Activated naive CD8-positive, alpha-beta T cell treated with anti-CD3 and anti-CD28 coated beads for 36 hours (primary cell): ENCODE measurements at places on chromosomes 2 and 18.
A peak's percentile ranks its signal among the peaks of the same experiment; 100 is the strongest.

DNA sequence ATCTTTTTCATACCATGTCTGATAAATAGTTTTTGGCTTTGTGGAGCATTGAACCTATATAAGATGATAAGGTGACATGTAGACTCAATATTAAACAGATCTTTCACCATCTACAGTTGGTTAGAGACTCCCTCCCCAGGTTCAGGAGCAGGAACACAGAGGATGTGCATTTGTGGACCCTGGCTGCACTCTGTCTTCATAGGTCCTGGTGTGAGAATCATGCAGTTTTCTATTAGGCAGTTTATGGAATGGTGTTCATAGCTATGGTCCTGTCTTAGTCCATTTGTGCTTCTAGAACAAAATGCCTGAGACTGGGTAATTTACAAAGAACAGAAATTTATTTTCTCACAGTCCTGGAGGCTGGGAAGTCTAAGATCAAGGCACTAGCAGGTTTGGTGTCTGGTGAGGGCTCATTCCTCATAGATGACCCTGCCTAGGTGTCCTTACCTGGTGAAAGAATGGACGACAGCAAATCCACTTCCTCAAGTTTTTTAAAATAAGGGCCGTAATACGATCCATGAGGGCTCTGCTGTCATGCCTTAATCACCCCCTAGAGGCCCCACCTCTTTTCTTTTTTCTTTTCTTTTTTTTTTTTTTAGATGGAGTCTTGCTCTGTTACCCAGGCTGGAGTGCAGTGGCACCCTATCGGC is 35.3 kb upstream of the FAM98A start:
- no peak for DNase-seq

DNA sequence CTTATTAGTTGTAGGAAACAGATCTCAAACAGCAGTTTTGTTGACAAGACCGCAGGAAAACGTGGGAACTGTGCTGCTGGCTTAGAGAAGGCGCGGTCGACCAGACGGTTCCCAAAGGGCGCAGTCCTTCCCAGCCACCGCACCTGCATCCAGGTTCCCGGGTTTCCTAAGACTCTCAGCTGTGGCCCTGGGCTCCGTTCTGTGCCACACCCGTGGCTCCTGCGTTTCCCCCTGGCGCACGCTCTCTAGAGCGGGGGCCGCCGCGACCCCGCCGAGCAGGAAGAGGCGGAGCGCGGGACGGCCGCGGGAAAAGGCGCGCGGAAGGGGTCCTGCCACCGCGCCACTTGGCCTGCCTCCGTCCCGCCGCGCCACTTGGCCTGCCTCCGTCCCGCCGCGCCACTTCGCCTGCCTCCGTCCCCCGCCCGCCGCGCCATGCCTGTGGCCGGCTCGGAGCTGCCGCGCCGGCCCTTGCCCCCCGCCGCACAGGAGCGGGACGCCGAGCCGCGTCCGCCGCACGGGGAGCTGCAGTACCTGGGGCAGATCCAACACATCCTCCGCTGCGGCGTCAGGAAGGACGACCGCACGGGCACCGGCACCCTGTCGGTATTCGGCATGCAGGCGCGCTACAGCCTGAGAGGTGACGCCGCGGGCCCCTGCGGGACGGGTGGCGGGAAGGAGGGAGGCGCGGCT is at the start of gene TYMS:
TSS of gene TYMS (plus strand) at position 343 of the 690 bp plus-strand sequence. CDS start at position 433, 90 bp downstream.
- peak; percentile 75 for DNase-seq

DNA sequence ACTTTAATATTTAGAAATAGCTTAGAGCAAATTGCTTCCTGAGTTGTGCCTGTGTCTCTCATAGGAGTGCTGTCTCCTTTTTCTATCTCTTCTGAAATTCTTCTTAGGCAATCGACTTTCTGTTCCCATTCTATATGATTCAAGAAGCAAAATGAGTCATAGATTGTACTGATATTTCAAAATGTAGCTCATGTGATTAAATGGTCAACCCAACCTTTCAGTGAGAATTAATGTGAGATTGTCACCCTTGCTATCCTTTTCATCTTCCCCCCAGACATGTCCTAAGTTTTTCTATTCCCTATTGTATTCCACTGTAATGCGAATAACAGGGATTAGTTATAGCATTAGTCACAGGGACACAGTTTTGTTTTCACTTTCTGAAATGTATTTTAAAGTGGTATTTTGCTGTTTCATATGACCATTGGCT is 413.6 kb downstream of the THSD7B start:
- DNase-seq, result no peak

GRCh38 chr18:13220361-13220991 is 1.9 kb downstream of the LDLRAD4 start:
- DNase-seq, result no peak

GRCh38 chr2:35978218-35978617 is 377.4 kb upstream of the CRIM1 start:
- no peak for DNase-seq

DNA sequence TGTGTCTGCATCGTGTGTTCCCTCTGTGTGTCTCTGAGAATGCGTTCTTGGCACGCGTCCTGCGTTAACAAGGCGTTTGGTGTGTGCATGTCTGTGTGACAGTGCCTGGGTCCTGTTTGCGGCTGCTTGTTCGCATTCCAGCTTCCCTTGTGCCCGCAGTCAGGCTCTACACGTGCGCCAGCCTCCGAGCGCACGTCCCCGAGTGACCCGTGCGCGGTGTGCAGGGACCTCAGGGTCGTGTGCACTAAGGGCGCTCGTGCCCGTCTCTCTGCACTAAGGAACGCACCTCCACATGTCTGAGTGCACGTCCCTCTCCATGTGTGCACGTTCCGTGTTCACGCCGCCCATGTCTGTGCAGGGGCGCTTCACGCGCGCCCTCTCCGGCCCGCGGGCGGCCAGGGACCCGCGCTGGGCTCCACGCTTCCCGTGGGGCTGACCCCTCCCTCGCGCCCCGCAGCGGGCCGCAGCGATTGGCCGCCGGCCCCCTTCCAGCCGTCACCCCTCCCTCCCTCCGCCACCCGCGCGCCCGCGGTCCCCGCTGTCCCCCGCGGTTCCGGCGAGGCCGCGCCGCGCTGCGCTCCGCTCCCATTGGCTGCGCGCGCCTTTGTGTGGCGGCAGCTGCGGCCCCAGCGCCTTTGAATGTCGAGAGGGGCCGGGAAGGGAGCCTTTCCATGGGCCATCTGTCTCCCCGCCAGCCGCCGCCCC is 229.4 kb downstream of the HAUS1 start:
- peak; percentile 47 for DNase-seq

DNA sequence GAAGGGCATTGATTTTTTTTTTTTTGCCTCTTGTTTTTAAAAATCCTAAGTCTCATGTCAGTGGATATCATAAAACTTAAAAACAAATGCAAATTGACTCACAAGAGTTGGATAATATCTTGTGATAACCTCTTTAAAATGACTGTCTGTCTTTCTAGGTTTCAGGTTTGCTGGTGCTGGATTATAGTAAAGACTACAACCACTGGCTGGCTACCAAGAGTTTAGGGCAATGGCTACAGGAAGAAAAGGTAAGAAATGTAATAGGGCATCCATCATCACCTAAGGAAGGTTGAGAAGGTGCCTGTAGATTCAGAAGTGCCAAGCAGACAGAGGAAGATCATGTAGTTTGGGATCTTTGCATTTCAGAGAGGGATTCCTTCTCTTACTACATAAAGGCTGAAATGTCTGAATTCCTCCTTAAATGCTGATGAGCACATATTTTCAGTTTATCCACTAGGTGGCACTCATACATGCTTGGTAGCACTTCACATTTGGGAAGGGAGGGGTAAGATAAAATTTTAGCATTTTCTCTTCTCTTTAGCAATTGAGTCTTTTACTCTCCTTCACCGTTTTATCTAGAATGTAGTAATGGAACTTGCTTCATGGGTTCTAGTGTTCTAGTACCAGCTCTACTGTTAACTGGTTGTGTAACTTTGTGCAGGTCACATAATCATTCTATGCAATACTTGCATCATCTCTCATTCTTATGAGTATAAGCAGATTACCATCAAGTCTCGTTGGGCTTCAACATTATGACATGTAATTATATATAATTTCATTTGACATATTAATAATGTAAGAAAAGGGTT is 21.1 kb downstream of the CPS1 start:
- no peak for DNase-seq

- no peak for DNase-seq
Measured at GRCh38 chr2:196802401-196802800, 2.9 kb upstream of the GTF3C3 start.

GRCh38 chr2:230441227-230441897 is 25.4 kb downstream of the SP100 start:
- peak; percentile 60 for DNase-seq

GRCh38 chr2:135047300-135047699 is at the start of gene MAP3K19:
Gene MAP3K19, minus strand, starts transcription at chr2:135047447. Its CDS starts 22,800 bp downstream, at chr2:135024647.
- no peak for DNase-seq

GRCh38 chr2:135510577-135510976 is 20.4 kb downstream of the ZRANB3 start:
- no peak for DNase-seq

- no peak for DNase-seq
Measured at GRCh38 chr2:41989501-41990180, 58.2 kb upstream of the PKDCC start.

DNA sequence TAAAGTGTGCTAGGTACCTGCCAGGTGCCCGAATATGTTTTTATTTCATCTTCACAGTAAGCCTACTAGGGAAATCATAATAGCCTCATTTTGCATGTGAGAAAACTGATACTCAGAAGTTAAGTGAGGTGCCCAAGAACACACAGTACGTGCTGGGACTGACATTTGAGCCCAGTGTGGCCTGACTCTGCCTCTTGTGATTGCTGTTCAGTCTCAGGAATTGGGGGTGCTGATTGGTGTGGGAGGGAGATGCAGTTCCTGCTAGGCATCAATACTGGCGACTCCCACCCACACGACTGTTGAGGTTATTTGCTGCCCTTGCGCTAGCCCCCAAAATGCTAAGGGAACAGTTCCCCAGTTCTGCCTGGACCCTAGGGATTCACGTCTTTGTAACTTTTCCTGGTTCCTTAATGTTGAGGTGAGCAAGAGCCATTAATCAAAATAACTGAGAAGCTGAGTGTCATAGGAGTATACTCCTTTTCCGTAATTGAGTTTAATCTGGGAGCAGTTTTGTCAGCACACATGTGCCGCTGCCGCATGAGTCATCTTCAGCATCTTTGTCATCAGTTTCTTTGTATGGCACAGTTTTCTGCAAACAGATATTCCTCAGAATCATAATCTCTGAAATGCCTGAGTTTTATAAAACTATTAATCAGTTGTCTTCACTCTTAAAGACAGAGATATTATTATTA is 120.7 kb downstream of the NCK2 start:
- DNase-seq, result no peak

- no peak for DNase-seq
Measured at GRCh38 chr18:42801706-42802105, 313.8 kb downstream of the RIT2 start.

GRCh38 chr2:136718273-136718672 is 47.1 kb upstream of the THSD7B start:
- DNase-seq, result no peak

DNA sequence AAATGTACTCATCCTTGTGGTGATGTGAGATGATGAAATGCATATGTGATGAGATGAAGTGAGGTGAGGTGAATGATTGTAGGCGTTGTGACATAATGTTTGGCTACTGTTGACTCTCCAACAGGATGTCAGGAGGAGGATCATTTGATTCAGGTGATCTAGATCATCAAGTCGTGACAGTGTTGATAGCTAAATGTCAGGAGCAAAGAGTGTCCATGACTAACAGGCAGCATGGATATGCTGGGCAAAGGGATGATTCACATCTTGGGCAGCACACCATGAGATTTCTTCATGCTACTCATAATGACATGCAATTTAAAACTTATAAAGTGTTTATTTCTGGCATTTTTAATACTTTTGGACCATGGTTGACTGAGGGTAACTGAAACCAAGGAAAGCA is 40.2 kb upstream of the UBXN4 start:
- DNase-seq, result no peak
